ENCODE measurements at places on chromosomes 2 and 18. TPM values are rescaled to one million over a fixed set of nuclear protein-coding genes. Genes with fewer than 3 reads are reported as not detected.

DNA sequence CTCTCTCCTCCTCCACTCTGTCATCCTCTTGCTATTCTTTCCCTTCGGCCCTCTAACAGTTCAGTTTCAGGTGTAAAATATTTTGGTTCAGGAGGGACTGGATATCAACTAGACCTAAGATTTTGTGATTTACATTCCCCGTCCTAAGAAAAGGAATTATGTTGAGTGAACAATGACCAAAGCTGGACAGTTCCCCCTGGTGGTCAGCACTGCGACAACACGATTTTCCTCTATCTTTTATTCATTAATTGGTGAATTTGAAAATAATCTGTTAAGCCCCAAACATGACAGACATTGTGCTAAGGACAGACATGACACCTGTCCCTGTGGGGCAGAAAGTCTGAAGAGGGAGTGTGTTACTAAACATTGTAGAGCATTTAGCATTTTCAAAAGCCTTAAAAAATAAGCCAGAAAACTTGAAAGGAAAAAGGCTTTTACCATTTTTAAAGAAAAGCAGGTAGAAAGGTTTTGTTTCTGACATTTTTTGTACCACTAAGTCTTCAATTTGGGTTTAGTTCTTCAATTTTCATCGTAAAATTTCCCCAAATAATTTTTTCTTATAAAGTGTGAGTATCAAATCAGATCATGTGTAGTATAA lies 28.4 kb upstream of the GTF2A1L start:
- no peak for DNase-seq

- no peak for DNase-seq
These were observed 7.6 kb downstream of the FAM168B start for GRCh38 chr2:131085646-131086045.

GRCh38 chr2:219836647-219837177 lies 209.3 kb downstream of the SLC4A3 start:
- DNase-seq: no peak

DNA sequence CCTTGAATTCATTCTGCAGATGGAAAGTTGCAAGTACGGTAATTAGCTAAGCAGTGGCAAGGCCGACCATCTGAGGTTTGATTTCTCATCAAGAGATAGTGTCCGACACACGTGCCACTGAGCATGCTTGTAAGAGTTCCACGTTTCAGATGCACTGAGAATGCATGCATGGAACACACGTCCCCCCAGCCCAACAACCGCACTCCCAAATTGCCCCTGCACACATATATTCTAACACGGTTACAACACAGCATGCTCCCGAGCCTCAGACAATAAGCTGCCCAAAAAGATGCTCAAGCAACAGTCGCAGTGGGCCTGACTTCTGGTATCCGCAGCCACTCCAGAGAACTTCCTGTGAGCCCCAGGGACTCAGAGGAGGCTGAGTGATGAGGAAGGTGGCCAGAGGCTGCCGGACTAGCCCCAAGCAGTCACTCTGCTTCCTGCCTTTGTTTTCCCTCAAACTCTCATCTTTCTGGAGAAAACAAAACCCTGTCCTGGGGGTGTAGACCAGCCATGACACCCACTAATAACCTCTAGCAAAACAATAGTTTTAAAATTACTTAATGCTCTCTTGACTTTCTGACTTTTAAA lies 204.0 kb downstream of the TGIF1 start:
- DNase-seq: no peak

DNA sequence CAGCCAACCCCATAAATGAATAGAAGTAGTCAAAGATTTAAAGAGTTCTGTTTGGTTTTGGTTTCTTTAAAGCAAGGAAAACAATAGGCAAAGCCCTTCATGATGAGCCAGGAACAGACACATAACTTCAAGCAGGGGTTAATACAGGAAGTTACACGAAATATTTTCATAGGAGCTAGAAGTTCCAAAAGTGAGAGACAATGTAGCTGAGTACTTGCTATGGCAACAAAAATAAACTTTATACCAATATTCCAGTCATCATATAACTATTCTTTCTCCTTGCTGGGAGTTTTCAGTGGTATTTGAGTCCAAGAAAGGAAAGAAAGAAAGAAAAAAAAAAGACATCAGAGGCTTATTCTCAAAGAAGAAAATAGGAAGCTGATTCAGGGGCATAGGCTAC lies 56.2 kb downstream of the COBLL1 start:
- no peak for DNase-seq

DNA sequence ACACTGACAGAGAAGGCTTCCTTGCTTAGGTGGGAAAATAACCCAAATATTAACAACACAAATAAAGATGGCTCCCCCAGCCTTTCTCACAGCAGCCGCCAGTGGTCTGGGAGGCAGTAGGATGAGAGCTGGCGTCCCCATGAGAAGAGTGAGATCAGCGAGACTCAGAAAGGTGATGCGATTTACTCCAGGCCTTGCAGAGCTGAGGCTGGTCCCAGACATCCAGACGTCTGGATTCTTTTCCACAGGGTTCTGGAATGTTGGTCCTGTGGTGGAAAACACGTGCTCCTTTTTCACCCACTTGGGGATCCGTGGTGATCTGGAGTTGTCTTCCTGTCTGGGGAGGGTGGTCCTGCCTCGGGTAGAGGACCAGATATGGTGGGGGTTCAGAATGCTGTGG lies 190.6 kb downstream of the CTIF start:
- DNase-seq: no peak

- no peak for DNase-seq
These were observed 24.4 kb downstream of the SPP2 start for GRCh38 chr2:234074751-234075517.

GRCh38 chr2:45836316-45836715 lies 184.8 kb downstream of the PRKCE start:
- DNase-seq: no peak

DNA sequence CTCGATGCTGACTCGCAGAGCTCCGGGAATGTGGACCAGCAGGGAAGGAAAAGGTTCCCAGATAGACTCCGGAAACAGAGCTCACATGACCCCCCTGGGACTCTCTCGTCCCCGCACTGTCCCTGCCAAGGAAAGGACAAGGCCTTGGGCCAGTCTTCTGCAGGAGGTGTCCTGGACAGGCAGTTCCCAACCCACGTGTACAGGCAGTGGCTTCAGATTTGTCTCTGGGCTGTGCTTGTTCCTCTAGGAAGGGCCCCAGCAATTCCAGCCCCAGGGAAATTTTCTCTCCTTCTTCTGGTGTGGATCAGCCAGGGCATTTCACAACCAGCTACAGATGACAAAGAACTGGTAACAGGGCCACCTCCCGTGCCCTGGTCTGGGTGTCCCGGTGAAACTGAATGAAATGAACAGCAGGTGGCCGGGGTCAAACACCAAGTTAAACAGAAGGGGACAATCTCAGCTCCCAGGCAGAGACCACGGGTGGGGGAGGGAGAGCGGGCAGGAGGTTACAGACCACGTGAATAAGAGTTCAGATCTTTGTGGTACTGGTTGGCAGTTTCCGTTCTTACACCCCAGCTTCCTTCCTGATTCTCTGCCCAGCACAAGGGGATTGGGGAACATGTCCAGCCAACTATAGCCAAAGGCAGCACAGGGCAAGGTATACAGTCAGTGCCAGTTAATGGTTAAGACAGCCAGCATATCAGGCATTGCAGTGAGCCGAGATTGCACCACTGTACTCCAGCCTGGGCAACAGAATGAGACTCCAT lies 52.2 kb upstream of the CAB39 start:
- no peak for DNase-seq

GRCh38 chr2:31735716-31736115 lies 155.0 kb upstream of the SRD5A2 start:
- no peak for DNase-seq

DNA sequence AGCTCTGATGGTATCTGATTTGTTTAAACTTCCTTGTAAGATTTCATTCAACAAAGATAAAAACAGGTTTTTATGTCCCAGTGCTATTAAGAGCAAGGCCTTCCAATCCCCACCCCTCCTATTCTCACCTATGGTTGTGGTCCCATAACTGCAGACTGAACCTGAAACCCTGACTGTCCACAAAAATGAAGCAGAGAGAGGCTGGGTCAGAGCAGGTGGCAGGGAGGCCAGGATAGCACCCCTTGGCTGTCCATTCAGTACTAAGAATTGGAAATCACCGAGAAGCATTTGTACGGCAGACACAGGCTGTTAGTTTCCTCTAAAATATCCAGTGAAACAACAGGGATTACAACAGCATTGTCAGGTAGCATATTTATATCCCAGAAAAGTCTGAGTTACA lies 37.3 kb upstream of the FMNL2 start:
- DNase-seq: no peak

DNA sequence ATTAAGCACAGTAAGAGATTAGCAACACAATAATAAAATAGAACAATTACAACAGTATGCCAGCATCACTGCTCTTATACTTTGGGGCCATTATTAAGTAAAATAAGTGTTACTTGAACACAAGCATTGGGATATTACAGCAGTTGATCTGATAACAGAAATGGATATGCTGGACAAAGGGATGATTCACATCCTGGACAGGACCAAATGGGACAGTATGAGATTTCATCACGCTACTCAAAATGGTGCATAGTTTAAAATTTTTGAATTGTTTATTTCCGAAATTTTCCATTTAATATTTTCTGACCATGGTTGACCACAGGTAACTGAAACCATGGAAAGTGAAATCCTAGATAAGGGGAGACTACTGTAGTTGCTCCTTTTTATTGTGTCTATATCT lies 138.2 kb downstream of the UBR3 start:
- DNase-seq: no peak

- DNase-seq: no peak
These were observed 15.8 kb downstream of the UNC80 start for GRCh38 chr2:209787416-209787815.

The MPP4 gene
- not detected for total RNA-seq

The MBD1 gene
- total RNA-seq: 91.9 TPM

The GPR35 gene
- total RNA-seq: 1.3 TPM

The ZNF532 gene
- total RNA-seq: 89.5 TPM

Measured in kidney epithelial cell (primary cell).